ENCODE measurements at places on chromosomes 2 and 18.

DNA sequence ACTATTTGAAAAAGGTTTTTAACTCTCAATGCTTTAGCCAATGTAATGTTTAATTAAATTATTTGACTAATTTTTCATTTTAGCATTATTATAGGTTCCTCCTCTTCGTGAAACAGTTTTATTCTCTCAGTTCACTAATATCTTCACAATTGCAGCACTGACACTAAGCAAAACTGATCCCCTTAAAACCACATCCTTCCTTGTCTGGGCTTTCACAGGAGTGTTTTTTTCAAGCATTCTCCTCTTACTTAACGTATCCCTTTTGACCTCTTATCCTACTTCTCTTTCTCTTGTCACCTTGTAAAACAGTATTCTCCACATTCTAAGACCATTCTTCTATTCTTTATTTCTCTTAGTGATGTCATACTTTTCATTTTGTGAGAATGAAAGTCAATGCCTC is 112.8 kb downstream of the DSC3 start:
- DNase-seq, result no peak

GRCh38 chr2:122734766-122735424 is 979.4 kb downstream of the TSN start:
- no peak for DNase-seq

GRCh38 chr2:205772983-205773382 is 90.7 kb downstream of the NRP2 start:
- DNase-seq, result no peak

DNA sequence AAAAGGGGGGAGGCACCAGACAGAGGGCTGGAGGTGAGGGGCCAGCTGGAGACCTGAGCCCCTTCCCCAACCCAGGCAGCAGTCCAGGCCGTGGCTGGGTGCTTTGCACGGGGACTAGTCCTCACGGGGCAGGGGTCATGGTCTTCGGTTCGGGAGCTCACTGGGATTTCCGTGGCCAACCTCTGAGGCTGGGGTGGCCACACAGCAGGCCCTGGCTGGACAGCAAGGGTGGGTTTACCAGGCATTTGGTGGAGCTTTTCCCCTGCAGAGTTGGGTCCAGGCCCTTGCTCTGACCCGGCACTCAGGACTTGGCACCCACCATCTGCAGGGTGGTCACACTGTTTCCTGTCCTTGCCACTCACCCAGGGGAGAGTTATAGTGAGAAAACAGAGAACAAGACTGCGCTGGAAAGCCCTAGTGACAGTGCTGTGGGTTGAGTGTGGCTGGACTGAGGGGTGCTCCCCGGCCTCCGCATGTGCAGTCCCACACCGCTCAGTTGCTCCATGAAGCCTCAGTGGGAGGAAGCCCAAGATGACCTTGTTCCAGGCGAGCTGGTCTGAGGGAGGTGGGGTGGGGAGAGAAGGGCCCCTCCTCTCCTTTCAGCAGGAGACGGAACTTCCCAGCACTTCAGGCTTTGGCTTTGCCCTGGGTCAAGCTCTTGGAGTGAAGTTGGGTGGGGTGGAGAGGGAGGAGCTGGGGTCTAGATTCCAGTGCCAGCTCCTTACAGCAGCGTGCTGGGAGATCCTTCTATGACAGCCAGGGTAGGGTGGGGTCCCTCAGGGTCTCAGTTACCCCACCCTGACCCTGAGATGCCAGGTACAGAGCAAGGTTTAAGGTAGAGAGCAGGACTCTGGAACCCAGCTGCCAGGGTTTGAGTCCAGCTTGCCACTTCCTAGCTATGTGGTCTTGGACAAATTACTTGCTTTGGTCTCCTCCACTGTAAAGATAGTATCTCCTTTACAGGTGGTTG is 219.8 kb downstream of the DYSF start:
- no peak for DNase-seq

DNA sequence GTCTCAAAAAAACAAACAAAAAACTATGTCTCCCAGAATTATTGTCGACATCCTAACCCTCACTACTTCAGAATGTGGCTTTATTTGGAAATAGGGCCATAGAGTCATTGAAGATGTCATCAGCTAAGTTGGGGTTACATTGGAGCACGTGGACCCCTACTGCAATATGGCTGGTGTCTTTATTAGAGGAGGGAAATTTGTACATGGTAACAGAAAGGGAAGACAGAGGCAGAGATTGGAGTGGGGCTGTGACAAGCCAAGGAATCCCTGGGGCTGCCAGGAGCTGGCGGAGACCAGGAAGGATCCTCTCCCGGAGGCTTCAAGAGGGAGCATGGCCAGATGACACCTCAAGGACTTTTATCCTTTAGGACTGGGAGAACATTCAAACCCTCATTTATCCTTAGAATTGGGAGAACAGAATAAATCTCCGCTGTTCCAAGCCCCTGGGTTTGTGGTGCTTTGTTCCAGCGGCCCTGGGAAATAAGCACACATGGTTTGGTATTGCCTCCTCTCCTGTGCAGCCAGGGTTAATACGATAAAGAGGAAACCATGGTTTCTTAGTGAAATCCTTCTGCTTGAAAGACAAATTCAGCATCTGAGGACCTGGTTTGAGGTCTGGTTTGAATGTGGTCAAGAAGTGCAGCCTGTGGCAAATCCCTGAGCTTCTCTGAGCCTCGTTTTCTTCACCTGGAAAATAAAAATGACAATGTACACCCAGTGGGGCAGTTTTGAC is 184.7 kb downstream of the MYCN start:
- DNase-seq, result no peak

- DNase-seq, result no peak
Observed at GRCh38 chr2:122808286-122808969, 1053.0 kb downstream of the TSN start.

- DNase-seq, result no peak
Observed at GRCh38 chr2:35938838-35939237, 416.7 kb upstream of the CRIM1 start.

DNA sequence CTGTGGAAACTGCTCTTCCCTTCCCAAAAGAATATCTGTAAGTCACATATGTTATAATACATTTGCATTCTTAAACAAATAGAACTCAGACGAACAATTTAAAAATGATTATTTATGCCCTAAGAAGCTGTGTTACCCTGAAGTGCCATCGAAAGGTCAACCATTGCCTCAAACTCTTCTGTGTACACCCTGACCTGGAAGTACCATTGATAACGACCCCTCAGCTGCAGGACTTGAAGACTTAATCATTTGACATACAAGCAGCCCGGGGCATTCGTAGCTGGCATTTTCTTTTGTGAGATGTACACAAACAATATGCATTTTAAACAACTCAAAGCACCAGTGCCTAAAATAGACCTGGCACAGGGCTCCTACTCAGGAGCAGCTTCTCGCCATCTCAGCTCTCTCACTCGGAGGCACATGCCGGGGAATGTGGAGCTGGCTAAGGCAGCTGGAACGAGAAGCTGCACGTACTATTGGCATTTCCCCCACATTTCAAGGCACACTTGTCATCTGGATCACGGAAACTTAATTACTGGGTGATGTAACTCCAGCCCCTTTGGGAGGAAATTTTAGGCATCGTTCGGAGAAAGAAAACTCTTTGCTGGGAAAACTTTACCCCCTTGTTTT is 170.0 kb upstream of the GALNT5 start:
- DNase-seq, result no peak

DNA sequence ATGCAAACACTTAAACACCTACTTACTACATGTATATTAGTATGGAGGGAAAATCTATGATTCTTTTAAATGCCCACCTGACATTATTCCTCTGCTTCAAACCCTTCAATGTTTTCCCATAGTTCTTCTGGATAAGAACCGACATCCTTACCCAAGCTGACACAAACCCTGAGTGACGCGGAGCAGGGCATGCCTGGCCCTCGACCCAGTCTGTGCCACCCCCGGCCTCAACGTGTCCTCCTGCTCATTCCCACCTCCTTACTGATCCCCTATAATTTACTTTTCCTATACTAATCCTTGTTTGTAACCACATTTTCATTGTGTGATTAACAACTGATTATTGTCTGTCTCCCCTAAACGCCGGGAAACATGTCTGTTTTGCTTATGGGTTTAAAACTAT is 17.5 kb downstream of the KIDINS220 start:
- DNase-seq, result no peak

DNA sequence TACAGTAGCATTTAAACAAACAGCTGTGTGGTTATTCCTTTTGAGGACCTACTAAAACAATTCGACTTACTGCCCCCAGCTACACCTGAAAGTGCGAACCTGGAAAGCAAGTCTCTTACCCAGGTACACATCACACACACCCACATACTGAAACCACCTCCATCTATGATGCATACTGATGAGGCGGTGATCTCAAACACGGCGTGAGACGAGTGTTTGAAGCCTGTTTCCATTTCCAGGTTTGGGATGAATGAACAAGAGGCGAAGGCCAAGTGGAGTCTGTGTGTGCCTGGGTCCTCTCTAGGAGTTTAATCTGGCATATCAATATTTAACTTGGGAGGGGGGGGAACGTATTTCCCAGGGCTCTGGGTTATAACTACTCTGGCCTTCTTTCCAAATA is 1.6 kb downstream of the TMEM185B start:
- DNase-seq, result no peak

- no peak for DNase-seq
Observed at GRCh38 chr2:217414429-217414828, 554.6 kb upstream of the TNP1 start.

DNA sequence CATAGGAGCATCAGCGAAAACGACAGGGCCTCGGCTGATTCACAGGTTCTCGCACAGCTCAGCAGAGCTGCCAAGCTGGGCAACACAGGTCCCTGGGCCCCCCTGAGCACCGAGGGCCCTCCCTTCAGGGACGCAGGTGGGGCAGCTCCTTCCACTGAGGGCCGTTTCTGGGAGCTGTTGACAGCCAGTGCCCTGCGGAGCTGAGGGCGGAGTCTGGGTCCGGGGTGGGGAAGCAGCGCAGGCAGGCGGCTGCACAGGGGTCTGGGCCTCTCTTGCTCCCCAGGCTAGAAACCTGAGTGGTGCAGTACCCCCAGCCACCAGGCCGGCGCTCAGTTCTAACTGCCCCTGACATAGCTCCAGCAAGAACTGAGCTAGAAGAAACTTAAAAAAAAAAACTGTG is 65.7 kb downstream of the PXDN start:
- no peak for DNase-seq

DNA sequence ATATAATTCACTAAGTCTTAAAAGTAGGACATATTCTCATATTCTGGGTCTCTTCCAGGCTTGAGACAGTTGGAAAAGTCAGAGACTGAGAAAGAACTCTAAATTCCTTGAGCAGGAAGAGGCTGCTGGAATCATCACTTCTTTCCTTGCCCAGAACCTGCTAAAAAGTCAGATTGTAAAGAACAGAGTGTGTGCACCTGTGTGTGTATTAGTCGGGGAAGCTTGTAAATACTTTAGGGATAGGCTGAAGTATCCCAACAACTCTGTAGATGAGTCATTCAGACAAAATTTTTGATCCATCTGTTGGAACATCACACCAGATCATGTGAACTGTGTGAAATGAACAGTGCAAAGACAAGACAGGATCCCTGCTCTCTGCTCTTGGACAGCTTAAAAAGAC is 16.1 kb downstream of the GAREM1 start:
- no peak for DNase-seq

DNA sequence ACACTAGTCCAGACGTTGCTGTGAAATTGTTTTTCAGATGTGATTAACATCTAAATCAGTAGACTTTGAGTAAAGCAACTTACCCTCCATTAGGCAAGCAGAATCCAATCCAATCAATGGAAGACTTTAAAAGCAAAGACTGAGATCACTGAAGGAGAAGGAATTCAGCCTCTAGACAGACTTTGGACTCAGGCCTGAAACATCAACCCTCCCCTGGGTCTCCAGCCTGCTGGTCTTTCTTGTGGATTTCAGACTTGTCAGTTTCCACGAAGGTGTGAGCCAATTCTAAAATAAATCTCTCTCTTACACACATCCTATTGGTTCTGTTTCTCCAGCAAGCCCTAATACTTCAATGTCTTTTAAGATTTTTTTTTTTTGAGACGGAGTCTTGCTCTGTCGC is 50.0 kb upstream of the EDAR start:
- no peak for DNase-seq

- no peak for DNase-seq
Observed at GRCh38 chr18:5370332-5370731, 74.8 kb upstream of the ZBTB14 start.

DNA sequence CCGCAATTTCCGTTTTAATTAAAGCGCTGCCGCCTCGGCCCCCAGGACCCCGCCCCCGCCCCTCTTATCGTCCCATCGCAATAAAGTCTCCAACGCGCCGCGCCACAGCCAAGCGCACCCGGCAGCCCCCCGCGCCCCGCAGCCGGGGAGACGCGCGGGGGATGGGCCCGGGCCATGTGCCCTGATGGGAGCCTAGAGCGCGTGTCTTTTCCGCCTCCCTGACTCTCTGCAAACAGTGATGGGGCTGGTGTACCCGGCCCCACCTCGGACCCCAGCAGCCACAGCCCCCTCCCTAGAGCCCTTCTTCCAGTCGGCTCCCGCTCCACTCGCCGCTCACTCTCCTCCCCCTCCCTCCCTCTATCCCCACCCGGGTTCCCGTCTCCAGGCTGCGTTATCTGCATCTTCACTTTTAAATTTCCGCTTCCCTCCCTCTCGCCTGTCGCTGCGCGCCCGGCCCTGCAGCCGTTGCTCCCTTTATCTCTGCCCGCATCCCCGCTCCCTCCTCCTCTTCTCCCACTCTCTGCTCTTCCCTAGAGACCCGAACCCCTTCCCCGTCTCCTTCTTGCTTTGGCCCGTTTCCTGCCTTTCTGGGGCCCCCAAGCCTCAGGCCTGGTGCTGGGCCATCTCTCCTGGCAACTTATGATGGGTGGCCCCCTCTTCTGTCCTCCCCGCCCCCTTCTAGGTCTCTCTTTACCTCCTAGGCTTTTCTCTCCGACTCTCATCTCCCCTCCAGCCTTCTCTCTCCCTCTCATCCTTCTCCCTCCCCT is 524 bp upstream of the FEV start:
- DNase-seq, result no peak

GRCh38 chr2:170930131-170930990 is 1.3 kb downstream of the GORASP2 start:
- peak; percentile 51 for DNase-seq

DNA sequence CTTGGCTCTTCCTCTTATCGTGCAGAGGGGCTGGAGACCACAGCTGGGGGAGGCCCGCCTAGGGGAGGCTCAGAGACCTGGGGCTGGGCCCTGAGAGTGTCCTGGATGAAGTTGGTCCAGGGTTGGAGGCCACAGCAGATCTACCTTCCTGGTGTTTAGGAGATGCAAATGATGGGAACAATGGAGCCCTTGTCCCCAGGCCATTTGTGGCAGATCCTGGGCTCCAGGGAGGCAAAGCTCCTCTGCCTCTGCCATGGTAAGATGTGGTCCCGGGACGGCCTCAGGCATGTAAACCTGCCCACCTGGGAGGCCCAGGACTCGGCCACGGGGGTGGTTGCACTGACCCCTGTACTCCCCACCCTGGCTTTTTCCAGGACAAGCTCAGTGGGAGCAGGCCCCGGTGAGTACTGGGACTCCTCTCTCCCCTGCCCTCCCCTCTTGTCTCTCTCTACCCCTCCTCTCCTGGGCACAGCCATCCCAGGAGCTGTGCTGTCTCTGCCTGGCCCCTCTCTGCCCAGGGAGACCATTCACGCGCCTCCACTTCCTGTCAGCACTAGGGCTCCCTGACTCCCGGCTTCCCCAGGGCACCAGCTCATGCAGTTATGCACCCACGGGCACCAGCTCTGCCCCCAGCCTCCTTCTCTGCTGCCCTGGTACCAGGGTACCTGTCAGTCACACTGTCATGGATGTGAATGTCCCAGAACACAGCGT is 10.9 kb downstream of the SH2D6 start:
- no peak for DNase-seq

- DNase-seq, result no peak
Observed at GRCh38 chr2:152050341-152050740, 48.5 kb downstream of the CACNB4 start.

- DNase-seq, result no peak
Observed at GRCh38 chr2:197846777-197847176, 42.4 kb downstream of the PLCL1 start.

Measured in HTR-8/SVneo (cell line).